ENCODE measurements at places on chromosomes 4 and X.

- H3K4me1 ChIP-seq = peaks cover 5% of the 10 kb centered on the region
- H3K36me3 ChIP-seq = no peaks in the 10 kb centered on the region
- no peak for DNase-seq
- no peak overlapping the region for H3K4me3 ChIP-seq
- H3K27me3 ChIP-seq = peaks cover 5% of the 10 kb centered on the region
- H3K27ac ChIP-seq = no peak overlapping the region
These were observed 484 bp downstream of the CXCL2 start for GRCh38 chr4:74098427-74098994.

DNA sequence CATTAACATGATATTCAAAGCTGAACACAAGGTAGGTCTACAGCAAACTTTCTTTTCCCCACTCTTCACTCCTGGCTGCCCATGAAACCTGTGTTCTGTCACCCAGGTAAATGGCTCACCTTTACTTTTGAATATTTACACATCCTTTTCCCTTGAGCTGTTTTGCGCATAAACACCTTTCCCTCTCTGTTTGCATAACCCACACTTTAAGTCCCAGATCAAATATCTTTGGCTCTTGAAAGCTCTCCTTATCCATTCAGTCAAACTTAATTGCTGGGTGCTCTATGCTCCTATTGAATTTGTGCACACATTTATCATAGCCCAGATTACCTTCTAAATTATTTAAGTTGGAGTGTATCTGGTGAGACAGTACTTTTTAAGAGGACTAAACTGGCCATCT lies 51.7 kb upstream of the ATP8A1 start:
- no peak for DNase-seq
- no peak overlapping the region for H3K27ac ChIP-seq
- no peak overlapping the region for H3K4me3 ChIP-seq
- no peaks in the 10 kb centered on the region for H3K36me3 ChIP-seq
- H3K27me3 ChIP-seq = peaks cover 3% of the 10 kb centered on the region
- H3K4me1 ChIP-seq = no peaks in the 10 kb centered on the region

DNA sequence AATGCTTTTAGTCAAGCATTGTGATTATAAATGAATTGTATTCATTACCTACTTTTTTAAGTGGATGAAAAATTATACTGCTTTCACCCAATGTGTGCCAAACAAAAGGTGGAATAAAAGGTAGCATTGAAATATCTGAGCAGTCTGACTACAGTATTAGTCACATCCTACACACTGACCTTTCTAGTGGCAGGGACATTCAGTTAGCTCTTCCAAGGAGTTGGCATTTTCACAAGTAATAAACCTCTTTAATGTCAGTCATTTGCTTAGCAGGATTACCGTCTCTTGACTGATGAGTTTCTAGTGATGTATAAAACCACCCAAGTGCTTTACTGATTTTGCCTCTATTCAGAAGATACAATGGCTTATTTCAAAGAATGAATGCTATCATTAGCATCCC lies 687.9 kb downstream of the ARAP2 start:
- H3K36me3 ChIP-seq = no peaks in the 10 kb centered on the region
- DNase-seq = no peak
- no peaks in the 10 kb centered on the region for H3K4me1 ChIP-seq
- no peaks in the 10 kb centered on the region for H3K27me3 ChIP-seq
- no peak overlapping the region for H3K27ac ChIP-seq

GRCh38 chr4:62601737-62602136 lies 1401.6 kb downstream of the ADGRL3 start:
- H3K4me3 ChIP-seq = no peak overlapping the region
- H3K36me3 ChIP-seq = no peaks in the 10 kb centered on the region
- no peak for DNase-seq
- no peaks in the 10 kb centered on the region for H3K27me3 ChIP-seq
- no peaks in the 10 kb centered on the region for H3K4me1 ChIP-seq
- no peak overlapping the region for H3K27ac ChIP-seq

DNA sequence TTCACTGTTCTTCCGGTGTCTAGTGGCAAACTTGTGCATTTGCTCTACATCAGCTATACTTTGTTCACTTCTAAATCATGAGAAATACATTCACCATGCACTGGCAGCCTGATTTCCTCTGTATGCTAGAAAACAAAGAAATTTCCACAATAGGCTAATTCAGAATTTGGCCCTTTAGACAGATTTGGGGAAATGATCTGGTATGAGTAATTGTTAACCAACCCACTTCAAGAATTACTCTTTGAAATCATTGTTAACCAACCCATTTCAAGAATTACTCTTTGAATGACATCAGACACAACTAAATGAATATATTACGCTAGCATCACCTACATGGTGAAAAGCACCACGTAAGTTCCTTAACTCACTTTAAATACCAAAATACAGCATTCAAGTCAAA lies 14.6 kb downstream of the APBB2 start:
- DNase-seq = no peak
- no peak overlapping the region for H3K27ac ChIP-seq
- H3K4me3 ChIP-seq = no peak overlapping the region
- no peaks in the 10 kb centered on the region for H3K4me1 ChIP-seq
- no peaks in the 10 kb centered on the region for H3K27me3 ChIP-seq

DNA sequence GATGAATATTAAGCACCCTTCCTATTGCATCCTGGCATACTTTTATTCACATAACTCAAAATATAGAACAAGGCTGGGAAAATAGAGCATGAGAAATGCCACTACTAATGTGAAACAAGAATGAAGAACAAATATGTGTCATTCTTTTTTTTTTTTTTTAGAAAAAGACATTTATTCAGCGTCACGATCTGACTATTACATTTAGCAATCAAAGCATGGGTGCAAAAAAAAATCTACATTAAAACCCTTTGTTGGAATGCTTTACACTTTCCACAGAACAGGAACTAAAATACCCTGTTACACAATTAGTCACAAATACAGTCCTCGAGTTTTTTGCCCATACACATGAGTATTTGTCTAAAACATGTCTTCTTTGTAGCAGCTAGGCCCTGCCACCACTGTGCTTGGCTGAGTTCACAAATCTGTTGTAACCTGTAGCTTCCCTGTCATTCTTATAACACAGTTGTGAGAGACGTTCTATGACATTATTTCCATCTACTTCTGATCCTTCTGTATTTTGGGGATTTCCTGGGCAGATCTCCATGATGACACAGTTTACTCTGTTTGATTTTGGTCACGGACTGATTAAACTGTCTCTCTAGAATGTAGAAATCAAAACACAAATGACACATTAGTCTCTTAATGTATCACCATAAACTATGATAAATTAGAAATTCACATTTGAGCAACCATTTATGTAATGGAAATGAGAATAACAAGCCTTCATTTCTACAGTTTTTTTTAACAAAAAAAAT lies 9.4 kb upstream of the TET2 start:
- no peak overlapping the region for H3K27ac ChIP-seq
- no peak for DNase-seq
- no peaks in the 10 kb centered on the region for H3K27me3 ChIP-seq
- no peaks in the 10 kb centered on the region for H3K36me3 ChIP-seq

GRCh38 chrX:55663584-55663983 lies 40.4 kb downstream of the FOXR2 start:
- no peak overlapping the region for H3K4me3 ChIP-seq
- no peaks in the 10 kb centered on the region for H3K36me3 ChIP-seq
- no peak overlapping the region for H3K27ac ChIP-seq
- H3K4me1 ChIP-seq = no peaks in the 10 kb centered on the region
- no peak for DNase-seq

GRCh38 chr4:3461515-3462291 lies 1.4 kb upstream of the DOK7 start:
- no peak overlapping the region for H3K27ac ChIP-seq
- no peak for DNase-seq
- H3K36me3 ChIP-seq = no peaks in the 10 kb centered on the region
- H3K4me3 ChIP-seq = no peak overlapping the region

GRCh38 chrX:67604979-67605703 lies 61.3 kb downstream of the AR start:
- no peaks in the 10 kb centered on the region for H3K36me3 ChIP-seq
- DNase-seq = no peak
- H3K27ac ChIP-seq = no peak overlapping the region
- H3K27me3 ChIP-seq = no peaks in the 10 kb centered on the region
- H3K4me1 ChIP-seq = no peaks in the 10 kb centered on the region
- H3K4me3 ChIP-seq = no peak overlapping the region

GRCh38 chrX:14758029-14758491 lies 114.8 kb downstream of the FANCB start:
- no peak for DNase-seq
- H3K4me1 ChIP-seq = no peaks in the 10 kb centered on the region
- no peaks in the 10 kb centered on the region for H3K36me3 ChIP-seq
- no peaks in the 10 kb centered on the region for H3K27me3 ChIP-seq
- no peak overlapping the region for H3K4me3 ChIP-seq

GRCh38 chr4:73729534-73730165 lies 10.7 kb upstream of the CXCL8 start:
- H3K27ac ChIP-seq = no peak overlapping the region
- no peaks in the 10 kb centered on the region for H3K27me3 ChIP-seq
- no peak overlapping the region for H3K4me3 ChIP-seq
- no peak for DNase-seq

DNA sequence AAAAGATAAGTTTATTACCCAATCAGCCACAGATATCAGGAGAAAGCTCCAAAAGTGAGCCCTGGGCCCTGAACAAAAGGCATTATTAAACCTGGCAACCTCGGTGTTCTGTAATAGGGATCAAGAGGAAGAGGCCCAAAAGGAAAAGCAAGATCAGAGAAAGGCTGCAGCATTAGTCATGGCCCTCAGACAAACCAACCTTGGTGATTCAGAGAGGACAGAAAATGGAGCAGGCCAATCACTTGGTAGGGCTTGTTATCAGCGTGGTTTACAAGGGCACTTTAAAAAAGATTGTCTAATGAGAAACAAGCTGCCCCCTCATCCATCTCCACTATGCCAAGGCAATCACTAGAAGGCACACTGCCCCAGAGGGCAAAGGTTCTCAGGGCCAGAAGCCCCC lies 75.7 kb downstream of the AGTR2 start:
- no peak overlapping the region for H3K27ac ChIP-seq
- no peaks in the 10 kb centered on the region for H3K27me3 ChIP-seq
- DNase-seq = no peak
- H3K36me3 ChIP-seq = no peaks in the 10 kb centered on the region

DNA sequence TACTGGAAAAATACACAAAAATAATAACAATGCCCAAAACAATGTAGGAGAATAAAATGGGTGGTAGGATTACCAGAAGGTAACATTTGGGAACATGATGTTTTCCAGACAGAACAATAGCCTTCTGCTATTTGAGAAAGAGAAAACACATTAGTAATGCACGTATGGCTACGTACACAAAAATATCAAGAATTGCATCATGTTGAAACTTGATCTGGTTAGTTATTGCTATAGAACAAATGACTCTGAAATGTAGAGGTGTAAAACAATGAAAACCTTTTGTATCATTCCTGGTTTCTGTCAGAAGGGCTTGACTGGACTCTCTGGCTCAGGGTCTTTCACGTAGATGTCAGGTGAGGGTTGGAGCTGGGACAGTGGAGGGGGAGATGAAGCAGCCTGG lies 1040.0 kb downstream of the FAT4 start:
- H3K27me3 ChIP-seq = no peaks in the 10 kb centered on the region
- H3K4me1 ChIP-seq = no peaks in the 10 kb centered on the region
- H3K27ac ChIP-seq = no peak overlapping the region
- no peak overlapping the region for H3K4me3 ChIP-seq
